ENCODE measurements at places on chromosomes 7 and 10. TPM values are rescaled to one million over a fixed set of nuclear protein-coding genes. Genes with fewer than 3 reads are reported as not detected.

- no peak for DNase-seq
Measured at GRCh38 chr7:130683026-130683425, 3.3 kb downstream of the TSGA13 start.

GRCh38 chr7:100400656-100401055 lies 27.4 kb downstream of the PILRA start:
- no peak for DNase-seq

DNA sequence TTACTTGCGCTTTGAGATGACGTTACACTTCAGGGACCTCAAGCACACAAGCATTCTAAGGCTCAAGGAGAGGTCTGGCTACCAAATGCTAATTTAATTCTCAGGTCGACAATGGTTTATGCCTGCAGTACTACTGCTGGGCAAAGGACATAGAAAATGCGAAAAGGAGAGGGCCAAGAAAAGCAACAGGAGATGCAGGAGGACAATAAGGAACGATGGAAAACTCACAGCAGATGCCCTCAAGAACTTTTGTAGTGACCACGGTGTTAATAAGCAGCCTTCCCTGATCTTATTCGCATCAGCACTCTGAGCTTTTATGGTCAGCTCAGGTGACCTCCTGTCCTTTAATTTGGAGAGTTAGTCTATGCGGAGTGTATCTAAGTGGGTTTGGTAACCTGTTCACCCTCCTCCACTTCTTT lies 146.3 kb downstream of the GPR85 start:
- DNase-seq = no peak

GRCh38 chr10:51530541-51530940 lies 168.9 kb downstream of the CSTF2T start:
- no peak for DNase-seq

DNA sequence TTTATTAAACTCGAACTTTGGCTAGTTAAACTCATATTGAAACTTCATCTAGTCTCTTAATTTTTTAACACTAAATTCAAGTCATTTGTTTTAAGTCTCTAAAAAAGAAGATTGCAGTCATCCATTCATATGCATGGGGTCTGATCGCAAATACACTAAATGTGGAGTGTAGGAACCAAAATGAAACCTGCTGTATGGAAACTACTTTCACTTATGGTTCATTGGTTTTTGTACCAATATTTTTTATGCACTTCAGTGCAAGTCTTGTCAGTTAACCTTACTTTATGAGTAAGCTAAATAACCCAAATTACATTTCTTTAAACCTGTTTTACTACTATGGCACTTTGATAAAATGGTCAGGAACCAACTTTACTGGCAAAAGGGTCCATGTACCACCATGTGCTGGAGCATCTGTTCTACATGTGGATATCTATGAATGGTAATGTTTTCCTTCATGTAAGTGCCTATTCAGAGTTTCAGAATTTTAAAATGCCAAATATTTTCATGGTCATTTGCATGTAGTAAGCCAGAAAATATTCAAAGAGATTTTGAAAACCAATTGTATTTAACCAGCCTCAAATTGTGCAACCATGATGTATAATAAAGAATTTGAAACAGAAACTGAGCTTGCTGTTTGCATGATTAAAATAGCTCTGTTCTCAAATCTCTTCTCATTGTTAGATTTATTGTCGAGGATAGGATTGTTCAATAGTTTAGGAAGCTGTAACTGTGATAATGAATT lies 7.6 kb upstream of the SUPV3L1 start:
- no peak for DNase-seq

DNA sequence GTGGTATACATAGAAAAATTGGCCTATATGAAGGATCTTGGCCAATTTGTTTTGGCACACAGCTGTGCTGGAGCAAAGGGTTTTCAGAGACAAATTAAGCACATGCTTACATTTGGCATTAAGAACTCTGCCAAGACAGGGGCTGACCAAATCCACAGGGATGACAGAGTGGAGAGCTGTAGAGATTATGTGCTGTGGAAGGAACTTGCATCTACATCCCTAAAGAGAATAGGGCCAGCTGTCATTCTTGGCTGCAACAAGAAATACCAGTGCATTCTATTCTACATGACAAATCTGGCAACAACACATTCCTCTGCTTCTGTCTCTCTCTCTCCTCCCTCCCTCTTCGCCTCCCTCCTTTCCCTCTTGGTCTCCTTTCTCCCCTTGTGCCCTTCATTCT lies 75.6 kb downstream of the POM121L12 start:
- DNase-seq = no peak

DNA sequence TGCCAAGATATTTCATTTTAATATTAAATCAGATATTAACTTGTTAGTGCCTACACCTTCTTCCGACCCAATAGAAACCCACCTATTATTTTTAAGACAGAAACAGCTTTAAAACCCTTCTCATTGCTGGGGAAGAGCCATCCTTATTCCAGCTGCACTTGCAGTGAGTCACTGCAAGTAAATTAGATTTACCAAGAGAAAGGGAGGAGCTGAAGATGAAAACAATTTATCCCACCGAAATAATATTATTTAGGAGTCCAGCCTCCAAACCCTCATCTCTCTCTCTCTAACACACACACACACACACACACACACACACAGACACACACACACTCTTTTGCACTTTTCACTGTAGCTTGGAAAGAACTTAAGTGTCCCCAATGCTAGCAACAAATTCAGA lies 26.9 kb downstream of the TWIST1 start:
- DNase-seq = no peak

GRCh38 chr7:131232768-131233167 lies 94.9 kb upstream of the MKLN1 start:
- no peak for DNase-seq

GRCh38 chr10:88227342-88228018 lies 355.6 kb downstream of the RNLS start:
- peak; percentile 32 for DNase-seq

DNA sequence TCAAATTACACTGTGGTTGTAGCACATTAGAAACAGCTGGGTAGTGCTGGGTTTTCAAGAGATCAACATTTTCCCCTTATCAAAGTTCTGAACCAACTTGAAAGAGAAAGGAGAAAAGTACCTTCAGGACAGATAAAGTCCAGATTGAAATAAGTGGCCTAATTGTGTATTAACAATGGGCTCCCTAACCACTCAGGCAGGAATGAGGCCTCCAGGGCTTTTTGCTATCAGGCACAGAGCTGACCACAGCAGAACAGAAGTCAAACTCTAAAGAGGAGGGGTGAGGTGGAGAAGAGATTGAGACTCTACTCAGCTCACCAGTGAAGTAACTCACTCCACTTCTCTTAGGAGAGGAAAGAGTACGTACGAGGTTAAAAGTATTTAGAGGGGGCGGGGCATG lies 394.1 kb upstream of the PHF14 start:
- DNase-seq = no peak

GRCh38 chr7:33040803-33041516 lies 21.6 kb downstream of the NT5C3A start:
- DNase-seq = peak; percentile 77

GRCh38 chr10:133528845-133529575 lies 1.8 kb downstream of the CYP2E1 start:
- no peak for DNase-seq

- no peak for DNase-seq
Measured at GRCh38 chr10:105592468-105592867, 951.4 kb downstream of the SORCS3 start.

DNA sequence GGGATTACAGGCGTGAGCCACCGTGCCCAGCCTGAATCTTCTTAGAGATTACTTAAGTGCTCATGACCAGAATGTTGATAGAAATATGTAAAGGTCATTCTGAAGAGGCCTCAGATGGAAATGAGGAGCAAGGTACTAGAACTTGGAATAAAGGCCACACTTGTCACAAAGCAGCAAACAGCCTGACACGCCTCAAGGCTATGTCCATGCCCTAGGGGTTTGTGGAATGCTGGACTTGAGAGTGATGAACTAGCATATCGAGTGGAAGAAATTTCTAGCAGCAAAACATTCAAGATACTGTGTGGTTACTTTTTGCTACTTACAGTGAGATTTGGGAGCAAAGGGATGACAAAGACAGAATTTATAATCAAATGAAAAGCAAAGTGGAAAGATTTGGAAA lies 39.0 kb downstream of the ZNF438 start:
- no peak for DNase-seq

- DNase-seq = no peak
Measured at GRCh38 chr7:133888061-133888930, 238.8 kb upstream of the LRGUK start.

- DNase-seq = no peak
Measured at GRCh38 chr7:108226816-108227299, 96.7 kb upstream of the LAMB4 start.

DNA sequence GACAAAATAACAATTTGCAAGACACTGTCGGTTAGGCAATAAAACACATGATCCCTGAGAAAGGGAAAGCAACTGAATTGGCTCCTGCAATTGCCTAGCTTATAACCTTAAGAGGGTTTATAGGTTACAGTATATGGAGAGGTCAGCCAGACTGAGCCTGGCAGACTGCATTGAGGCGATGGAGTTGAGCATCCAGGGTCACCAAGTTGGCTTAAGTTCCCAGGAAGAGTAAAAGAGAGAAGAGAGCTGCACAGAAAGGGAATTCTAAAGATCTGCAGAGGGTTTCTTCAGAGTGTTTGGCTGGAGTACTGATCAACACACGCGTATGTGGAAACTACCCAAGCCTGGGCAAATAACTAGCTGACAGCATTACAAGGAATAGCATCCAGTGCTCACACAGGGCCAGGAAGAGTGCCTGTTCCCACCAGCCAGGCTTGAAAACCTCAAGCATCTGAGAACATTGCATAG lies 11.2 kb downstream of the ANKMY2 start:
- no peak for DNase-seq

DNA sequence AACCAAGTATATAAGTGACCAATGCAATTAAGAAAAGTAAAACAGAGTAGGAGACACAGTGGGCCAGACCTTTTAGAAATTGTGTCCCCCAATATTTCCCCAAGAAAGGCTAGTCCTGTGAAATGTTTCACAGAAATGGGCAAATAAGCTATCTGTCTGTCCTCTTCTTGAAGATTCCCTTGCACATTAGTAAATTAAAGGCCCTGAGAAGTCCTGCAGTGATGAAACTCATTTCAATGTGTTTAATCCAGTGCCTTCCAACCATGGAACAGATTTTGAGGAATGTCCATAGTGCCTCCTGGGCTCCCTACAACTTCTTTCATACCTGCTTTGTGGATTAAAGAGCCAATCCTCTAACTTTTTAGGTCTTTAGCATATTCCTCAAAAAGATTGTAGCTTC lies 11.2 kb upstream of the EEPD1 start:
- no peak for DNase-seq

DNA sequence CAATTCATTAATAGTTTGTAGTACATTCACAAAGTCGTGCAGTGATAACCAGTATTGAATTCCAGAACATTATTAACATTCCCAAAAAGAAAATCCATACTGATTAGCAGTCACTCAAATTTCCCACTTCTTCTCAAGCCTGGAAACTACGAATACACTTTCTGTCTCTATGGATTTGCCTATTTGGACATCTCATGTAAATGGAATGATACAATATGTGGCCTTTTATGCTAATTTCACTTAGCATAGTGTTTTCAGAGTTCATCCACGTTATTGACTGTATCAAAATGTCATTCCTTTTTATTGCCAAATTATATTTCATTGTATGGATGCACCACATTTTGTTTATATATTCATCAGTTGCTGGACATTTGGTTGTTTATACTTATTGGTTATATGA lies 78.8 kb downstream of the STK31 start:
- no peak for DNase-seq

DNA sequence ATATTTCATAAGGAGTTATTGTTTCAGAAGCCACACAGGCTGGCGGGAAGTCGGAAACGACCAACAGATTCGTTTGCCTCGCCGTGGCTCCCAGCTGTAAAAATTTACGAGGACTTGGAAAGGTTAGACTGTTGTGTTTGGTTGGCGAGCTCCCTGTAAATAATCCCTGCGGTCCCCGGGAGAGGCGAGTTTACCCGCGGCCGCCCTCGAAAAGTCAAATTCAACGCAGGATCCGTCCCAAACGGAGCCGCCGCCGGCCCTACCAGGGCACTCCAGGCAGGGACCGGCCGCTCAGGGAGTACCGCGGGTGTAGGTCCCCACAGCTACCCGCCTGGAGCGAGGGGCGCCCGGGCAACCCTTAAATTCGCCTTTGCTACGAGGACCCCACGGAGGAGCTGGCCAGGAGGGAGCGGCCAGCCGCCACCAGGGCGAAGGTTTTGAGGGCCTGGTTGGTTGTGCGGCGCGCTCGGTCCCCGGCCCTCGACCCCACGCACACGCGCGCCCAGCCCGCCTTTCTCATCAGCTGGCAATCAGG lies 726 bp upstream of the HOXA9 start:
- DNase-seq = no peak

GRCh38 chr10:100531761-100532160 lies 2.1 kb upstream of the NDUFB8 start:
- no peak for DNase-seq

DNA sequence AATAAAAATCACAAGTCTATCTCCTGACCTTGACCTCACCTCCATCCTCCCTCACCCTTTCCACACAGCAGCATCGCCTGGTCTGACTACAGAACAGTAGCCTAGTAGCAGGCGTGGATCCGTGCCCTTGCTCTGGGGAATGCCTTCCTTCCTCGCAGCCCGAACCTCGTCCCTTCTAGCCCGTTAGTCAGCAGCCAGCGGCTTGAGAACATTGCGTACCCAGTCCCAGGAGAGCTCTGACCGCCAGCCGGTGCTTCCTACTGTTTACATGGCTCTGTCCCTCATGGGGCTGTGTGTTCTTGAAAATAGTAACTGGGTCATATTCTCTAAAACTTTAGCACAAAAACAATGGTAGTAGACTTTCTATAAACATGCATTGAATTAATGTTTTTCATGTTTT lies 682.7 kb upstream of the IGFBP3 start:
- no peak for DNase-seq

DNA sequence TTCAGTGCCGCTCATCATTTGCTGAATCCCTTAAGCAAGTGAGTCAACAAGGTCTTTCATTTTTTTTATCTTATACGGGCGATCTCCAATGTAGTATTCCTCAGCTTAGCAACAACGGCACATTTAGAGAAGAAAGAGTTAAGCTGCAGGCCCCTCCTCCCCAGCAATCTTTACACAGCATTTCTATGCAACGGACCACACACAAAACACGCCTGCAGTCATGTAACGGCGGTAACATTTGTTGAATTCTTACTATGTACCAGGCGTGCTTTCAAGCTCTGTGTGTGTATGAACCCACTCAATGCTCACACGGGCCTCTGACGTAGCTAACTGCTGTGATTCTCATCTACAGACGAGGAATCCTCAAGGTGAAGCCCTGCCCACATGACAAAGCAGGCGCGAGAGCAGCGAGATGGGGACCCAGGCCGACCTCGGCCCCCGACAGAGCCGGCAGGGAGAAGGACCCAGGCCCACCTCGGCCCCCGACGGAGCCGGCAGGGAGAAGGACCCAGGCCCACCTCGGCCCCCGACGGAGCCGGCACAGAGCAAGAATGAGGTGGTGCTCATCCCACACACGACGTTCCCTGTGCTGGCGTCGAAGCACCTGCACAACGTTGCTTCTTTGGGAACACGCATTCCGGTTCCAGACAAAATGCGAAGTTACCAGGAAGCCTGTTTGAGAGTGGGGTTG lies 240.7 kb downstream of the ZMYND11 start:
- no peak for DNase-seq

The CUBN gene
- 0.60 TPM for total RNA-seq

The ATG9B gene
- not detected for total RNA-seq

The GALNT17 gene
- total RNA-seq = not detected

The PILRA gene
- not detected for total RNA-seq

The HACD1 gene
- 109 TPM for total RNA-seq

The EIF3A gene
- total RNA-seq = 89.1 TPM

The NOS3 gene
- 0.74 TPM for total RNA-seq

The AKR1C2 gene
- 50.4 TPM for total RNA-seq

The IFIT1 gene
- total RNA-seq = 22.9 TPM

The GPR158 gene
- 7.3 TPM for total RNA-seq

The LANCL2 gene
- total RNA-seq = 27.5 TPM

The POLR2J2 gene
- 2.8 TPM for total RNA-seq

The BLNK gene
- not detected for total RNA-seq
